Thymus (tissue), 14 donors: ENCODE measurements at places on chromosomes 5 and 9.

DNA sequence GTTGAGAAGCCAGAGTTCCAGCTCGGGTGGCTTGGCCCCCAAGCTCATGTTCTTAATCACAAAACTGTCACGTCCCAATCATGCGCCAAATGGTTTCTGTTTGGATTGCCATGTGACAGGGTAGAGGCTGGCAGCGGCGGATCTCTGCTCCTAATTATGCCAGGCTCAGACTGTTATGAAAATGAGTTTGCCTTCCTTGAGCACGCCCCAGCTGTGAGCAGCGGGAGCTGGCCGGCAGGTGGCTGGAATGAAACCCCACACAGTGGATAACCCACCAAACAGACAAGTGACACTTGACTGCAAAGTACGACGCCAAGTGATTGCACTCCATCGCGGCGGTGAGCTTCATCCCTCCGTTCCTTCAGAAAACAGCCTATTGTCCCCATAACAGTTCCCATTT lies 75.4 kb downstream of the CFAP77 start:
- peaks cover 26% of the 10 kb centered on the region for H3K4me1 ChIP-seq
- H3K27me3 ChIP-seq, result peaks cover 66% of the 10 kb centered on the region
- H3K27ac ChIP-seq, result no peak overlapping the region
- H3K4me3 ChIP-seq, result no peak overlapping the region
- no peaks in the 10 kb centered on the region for H3K36me3 ChIP-seq

GRCh38 chr5:126248611-126249010 lies 174.6 kb upstream of the GRAMD2B start:
- H3K4me1 ChIP-seq, result no peaks in the 10 kb centered on the region
- DNase-seq, result no peak
- no peak overlapping the region for H3K4me3 ChIP-seq
- H3K27ac ChIP-seq, result no peak overlapping the region

- no peaks in the 10 kb centered on the region for H3K27me3 ChIP-seq
- H3K4me1 ChIP-seq, result no peaks in the 10 kb centered on the region
- DNase-seq, result no peak
- H3K36me3 ChIP-seq, result no peaks in the 10 kb centered on the region
- no peak overlapping the region for H3K4me3 ChIP-seq
Measured at GRCh38 chr5:41524174-41524573, 13.8 kb upstream of the PLCXD3 start.

DNA sequence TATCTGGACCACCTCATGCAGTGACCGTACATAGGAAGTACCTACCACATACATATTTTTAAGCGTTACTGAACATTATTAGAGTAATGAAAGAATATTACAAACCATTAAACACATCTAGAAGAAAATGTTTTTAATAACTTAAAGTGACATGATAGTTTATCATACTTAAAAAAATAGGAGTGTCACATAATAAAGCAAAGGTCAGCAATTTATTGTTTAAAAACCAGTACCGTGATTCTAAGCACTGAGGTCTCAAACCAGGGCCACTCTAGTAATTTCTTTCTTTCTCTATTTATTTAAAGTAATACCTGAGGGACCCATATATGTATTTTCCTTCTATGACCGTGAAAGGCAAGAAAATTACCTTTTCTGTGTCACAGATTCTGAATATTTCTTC lies 216.0 kb downstream of the MLLT3 start:
- no peak overlapping the region for H3K4me3 ChIP-seq
- DNase-seq, result no peak
- no peak overlapping the region for H3K27ac ChIP-seq
- no peaks in the 10 kb centered on the region for H3K27me3 ChIP-seq
- no peaks in the 10 kb centered on the region for H3K4me1 ChIP-seq
- H3K36me3 ChIP-seq, result no peaks in the 10 kb centered on the region

DNA sequence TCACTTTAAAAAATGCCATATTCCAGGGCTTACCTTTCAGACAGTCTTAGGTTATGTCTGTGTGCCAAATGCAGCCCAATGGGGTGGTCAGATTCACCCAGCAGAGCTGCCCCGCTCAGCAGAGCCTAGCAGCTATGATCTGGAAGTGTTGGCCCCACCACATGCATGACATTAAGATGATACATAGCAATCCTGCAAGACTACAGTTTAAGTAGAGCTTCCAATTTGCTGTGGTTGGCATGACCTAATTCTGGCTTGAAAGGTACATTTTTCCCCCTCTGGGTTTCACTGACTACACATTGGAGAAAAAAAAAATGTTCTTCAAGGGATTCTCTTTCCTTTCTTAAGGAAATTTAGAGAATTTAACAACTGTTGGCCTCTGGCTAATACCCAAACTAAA lies 22.5 kb downstream of the MEF2C start:
- no peak for DNase-seq
- H3K4me1 ChIP-seq, result no peaks in the 10 kb centered on the region
- H3K27me3 ChIP-seq, result no peaks in the 10 kb centered on the region

DNA sequence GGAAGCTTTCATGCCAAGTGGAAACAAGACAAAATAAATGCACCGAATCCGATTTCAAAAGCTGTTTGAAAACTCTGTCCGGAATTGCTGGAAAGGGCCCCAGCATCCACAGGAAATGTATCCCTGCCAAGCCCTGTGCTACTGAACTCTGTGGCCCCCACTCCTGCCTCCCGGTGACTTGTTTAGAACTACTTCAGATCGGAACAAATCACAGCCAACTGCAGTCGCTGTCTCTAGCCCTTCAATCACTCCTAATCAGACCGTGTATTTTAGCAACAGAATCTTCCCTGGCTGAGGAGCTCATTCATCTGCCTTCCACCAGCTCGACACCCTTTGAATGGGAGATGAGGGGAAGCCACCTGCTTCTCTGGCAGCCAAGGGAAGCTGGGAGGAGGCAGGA lies 94.1 kb downstream of the KCNIP1 start:
- no peak for DNase-seq
- no peak overlapping the region for H3K27ac ChIP-seq
- no peak overlapping the region for H3K4me3 ChIP-seq
- no peaks in the 10 kb centered on the region for H3K27me3 ChIP-seq

DNA sequence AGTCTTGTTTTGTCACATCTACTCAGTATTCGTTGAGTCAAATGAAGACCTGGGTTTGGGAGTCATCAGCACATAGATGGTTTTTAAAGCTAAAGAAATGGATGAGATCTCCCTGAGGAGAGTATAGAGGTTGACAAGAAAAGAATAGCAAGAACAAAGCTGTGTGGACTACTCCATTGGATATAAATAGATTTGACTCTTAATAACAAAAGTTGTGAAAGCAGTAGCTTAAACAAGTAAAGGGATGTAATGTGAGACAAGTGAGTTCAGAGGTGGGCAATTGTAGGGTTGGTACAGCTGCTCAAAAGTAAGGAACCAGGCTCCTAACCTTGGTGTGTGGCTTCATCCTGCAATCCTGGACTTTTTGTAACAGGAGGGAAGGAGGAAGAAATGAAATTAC lies 49.3 kb downstream of the CSNK1G3 start:
- H3K4me1 ChIP-seq, result no peaks in the 10 kb centered on the region
- H3K4me3 ChIP-seq, result no peak overlapping the region
- no peaks in the 10 kb centered on the region for H3K27me3 ChIP-seq
- no peak overlapping the region for H3K27ac ChIP-seq

DNA sequence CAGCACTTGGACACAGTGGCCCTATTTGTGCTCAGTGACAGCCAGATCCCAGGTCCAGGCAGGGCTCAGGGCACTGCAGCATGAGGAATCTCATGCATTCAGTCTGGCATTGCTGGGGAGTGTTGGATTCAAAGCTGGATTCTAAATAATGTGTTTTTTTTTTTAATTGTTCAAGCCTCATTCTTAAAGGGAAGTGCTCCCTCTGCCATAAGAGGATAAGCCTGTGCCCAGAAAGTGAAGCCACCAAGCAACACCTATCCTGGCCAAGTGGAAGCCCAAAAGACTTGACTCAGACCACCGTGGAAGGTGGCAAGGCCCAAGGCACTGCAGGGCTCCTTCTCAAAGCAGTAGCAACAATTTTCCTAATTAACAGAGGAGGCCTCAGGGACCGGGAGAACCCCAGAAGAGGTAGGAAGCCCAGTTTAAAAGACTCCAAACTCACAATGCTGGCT lies 135.6 kb downstream of the ACTL7B start:
- H3K27ac ChIP-seq, result no peak overlapping the region
- no peaks in the 10 kb centered on the region for H3K27me3 ChIP-seq
- no peak overlapping the region for H3K4me3 ChIP-seq
- H3K36me3 ChIP-seq, result no peaks in the 10 kb centered on the region
- no peak for DNase-seq

- H3K4me3 ChIP-seq, result peak within 1 kb of the TSS; percentile 91
- peak within 1 kb of the TSS; percentile 65 for H3K27ac ChIP-seq
- no peaks in the 10 kb centered on the region for H3K4me1 ChIP-seq
Measured at GRCh38 chr9:100426530-100427365, at the start of gene MSANTD3. Gene MSANTD3 (plus strand): TSS chr9:100427143. CDS start chr9:100441939, 14,796 bp downstream.

- H3K4me3 ChIP-seq, result no peak overlapping the region
- no peaks in the 10 kb centered on the region for H3K27me3 ChIP-seq
- no peaks in the 10 kb centered on the region for H3K36me3 ChIP-seq
- DNase-seq, result no peak
Measured at GRCh38 chr5:105924366-105924765, 1746.4 kb downstream of the EFNA5 start.

DNA sequence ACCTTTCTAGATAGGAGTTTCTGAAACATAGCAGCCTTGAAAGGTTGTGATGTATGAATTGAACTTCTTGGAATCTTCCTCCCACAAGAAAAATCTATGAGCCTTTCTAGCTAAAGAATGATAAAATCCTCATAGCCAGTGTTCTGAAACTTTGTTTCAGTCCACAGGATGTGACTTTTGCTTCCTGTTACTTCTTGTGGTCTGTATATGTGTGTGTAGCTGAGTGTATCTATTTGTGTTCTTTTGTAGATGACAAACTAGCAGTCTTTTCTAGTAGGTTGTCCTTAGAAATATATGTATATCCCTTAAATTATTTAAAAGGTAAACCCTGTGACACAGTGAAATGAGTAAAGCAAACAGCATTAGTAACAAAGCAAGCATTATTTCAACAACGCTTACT lies 188.8 kb downstream of the MRPS30 start:
- no peaks in the 10 kb centered on the region for H3K27me3 ChIP-seq
- H3K36me3 ChIP-seq, result no peaks in the 10 kb centered on the region
- H3K27ac ChIP-seq, result no peak overlapping the region
- H3K4me1 ChIP-seq, result no peaks in the 10 kb centered on the region
- DNase-seq, result no peak
- H3K4me3 ChIP-seq, result no peak overlapping the region

DNA sequence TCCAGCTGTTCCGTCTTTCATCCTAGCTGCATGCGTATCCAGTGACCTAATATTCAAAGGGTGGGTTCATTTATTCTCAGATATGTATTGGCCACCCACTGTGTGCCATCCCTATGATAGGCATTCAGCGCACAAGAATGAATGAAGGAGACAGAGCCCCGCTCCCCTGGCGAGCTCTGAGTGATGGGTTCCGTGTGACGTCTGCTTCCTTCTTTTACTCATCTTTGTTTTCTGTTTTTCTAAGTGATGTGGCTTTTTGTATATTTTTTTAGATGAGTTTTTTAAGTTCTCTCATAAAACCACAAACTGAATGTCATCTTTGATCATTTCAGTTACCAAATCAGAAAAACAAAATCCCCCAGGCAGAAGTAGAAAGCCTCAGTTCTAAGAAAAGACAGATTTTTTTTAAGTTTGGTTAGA lies 168.3 kb upstream of the OTULINL start:
- DNase-seq, result peak; percentile 74
- no peak overlapping the region for H3K4me3 ChIP-seq
- H3K27me3 ChIP-seq, result no peaks in the 10 kb centered on the region
- no peak overlapping the region for H3K27ac ChIP-seq

DNA sequence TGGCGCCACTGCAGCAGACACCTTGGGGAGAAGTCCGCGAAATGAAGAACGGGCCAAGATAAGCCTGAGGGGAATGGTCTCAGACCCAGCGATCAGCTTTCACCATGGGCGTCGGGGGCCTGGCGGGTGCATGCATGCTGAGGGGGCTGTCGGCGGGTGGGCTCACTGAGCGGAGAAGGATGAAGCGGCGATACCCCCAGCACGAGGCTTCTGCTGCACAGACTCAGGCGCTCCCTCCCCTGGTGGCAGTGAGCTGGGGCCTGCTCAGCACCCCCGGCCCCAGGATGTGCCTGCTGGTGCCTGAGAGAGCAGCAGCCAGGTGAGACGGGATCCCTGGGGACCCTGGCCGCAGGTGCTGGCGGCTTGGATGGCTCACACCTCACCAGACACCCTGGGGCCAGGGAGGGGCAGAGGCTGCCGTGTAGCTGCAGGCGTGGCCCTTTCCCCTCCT lies 31.2 kb downstream of the CEP72 start:
- H3K4me1 ChIP-seq, result no peaks in the 10 kb centered on the region
- H3K4me3 ChIP-seq, result no peak overlapping the region
- peaks cover 46% of the 10 kb centered on the region for H3K36me3 ChIP-seq
- H3K27me3 ChIP-seq, result no peaks in the 10 kb centered on the region
- no peak overlapping the region for H3K27ac ChIP-seq

DNA sequence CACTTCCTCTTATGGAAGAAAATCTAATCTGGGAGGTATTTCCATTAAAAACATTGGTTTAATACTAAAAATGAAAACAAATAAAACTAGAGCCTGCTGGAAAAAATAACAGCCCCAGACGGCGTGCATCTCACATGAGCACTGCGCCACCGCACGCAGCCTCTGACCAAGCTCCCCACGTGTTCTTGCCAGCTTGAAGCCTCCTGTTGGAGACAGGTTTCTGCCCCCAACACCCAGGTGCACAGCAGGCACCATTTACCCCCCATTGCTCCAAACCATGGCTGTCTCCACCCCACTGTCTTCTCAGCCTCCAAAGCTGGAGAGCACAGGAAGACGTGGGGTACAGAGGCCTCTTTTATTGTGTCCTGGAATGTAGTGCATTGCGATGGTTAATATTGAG lies 10.7 kb upstream of the COL5A1 start:
- no peak overlapping the region for H3K27ac ChIP-seq
- no peaks in the 10 kb centered on the region for H3K36me3 ChIP-seq
- H3K4me1 ChIP-seq, result no peaks in the 10 kb centered on the region
- no peak for DNase-seq

- no peaks in the 10 kb centered on the region for H3K27me3 ChIP-seq
- DNase-seq, result no peak
- H3K4me1 ChIP-seq, result no peaks in the 10 kb centered on the region
- H3K27ac ChIP-seq, result no peak overlapping the region
- no peak overlapping the region for H3K4me3 ChIP-seq
- no peaks in the 10 kb centered on the region for H3K36me3 ChIP-seq
Measured at GRCh38 chr9:104606152-104606551, 725 bp upstream of the OR13C2 start.

DNA sequence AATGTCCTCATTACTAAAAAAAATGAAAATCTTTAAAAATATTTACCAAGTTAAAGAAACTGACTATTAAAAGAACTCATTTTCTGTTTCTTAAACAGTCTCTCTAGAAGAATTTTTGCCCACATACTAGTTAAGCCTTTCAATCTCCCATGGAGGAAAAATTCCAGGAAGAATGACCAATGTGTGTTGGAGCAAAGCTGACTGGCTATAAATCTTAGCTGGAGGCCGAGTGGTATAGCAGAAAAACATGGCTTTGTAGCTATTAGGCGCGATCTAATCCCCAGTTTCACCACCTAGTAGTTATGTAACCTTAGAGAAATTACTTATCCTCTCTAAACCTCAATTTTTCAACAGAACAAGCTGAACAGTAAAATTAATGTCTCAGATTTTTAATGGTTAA lies 135.5 kb upstream of the PRLR start:
- H3K4me1 ChIP-seq, result no peaks in the 10 kb centered on the region
- no peaks in the 10 kb centered on the region for H3K27me3 ChIP-seq
- H3K27ac ChIP-seq, result no peak overlapping the region
- no peaks in the 10 kb centered on the region for H3K36me3 ChIP-seq

GRCh38 chr5:139391570-139392323 lies 2.0 kb upstream of the MZB1 start:
- peak overlapping the region; percentile 78 for H3K27ac ChIP-seq
- no peaks in the 10 kb centered on the region for H3K36me3 ChIP-seq
- peak overlapping the region; percentile 79 for H3K4me3 ChIP-seq
- no peaks in the 10 kb centered on the region for H3K27me3 ChIP-seq
- DNase-seq, result no peak
- H3K4me1 ChIP-seq, result peaks cover 35% of the 10 kb centered on the region
